ENCODE measurements at places on chromosomes 5 and 9. TPM values are rescaled to one million over a fixed set of nuclear protein-coding genes. Genes with fewer than 3 reads are reported as not detected.

DNA sequence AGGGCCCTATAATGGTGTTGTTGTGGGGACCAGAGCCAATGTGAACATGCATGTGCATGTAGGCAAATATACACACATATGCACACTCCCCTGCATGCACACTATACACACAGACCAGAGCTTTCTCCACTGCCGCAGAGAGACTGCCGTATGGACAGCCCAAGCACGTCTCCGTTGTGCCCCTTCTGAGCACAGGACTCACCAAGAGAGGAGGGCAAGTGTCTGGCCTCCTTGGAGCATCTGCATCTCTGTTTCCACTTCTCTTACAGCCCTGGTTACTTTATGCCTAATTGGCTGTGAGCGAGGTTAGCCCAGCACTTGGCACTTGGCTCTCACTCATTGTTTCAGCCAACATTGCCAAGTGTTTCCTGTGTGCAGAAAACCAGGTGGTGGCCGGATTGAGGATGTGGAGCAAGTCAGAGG, 30.4 kb downstream of the CSF2 start:
- no peak overlapping the region for H3K4me3 ChIP-seq
- no peaks in the 10 kb centered on the region for H3K27me3 ChIP-seq
- peaks cover 13% of the 10 kb centered on the region for H3K4me1 ChIP-seq
- DNase-seq = no peak
- H3K36me3 ChIP-seq = no peaks in the 10 kb centered on the region

GRCh38 chr5:34047143-34047542, 4.1 kb upstream of the C1QTNF3 start:
- peaks cover 34% of the 10 kb centered on the region for H3K4me1 ChIP-seq
- H3K27me3 ChIP-seq = no peaks in the 10 kb centered on the region

The ABLIM3 gene
- 49.3 TPM for total RNA-seq

DNA sequence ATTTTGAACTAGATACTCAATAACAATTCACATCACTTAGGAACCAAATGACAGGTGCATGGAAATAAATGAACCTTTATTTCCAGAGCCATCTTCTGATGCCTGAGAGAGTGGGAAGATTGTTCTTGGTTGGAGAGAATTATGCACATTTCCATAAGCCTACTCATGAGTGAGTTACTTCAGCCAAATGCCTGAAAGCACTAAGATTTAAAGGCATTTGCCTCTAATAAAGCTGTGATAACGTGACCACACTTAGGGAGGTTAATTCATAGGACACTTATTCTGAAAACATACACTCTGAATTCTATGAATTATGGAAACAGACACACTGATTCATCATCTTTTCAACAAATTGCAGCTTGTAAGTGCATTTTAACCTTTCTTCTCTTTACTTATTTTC, 40.0 kb downstream of the KCTD16 start:
- H3K36me3 ChIP-seq = no peaks in the 10 kb centered on the region
- DNase-seq = no peak
- no peak overlapping the region for H3K27ac ChIP-seq
- H3K4me3 ChIP-seq = no peak overlapping the region
- peaks cover 5% of the 10 kb centered on the region for H3K27me3 ChIP-seq

- H3K4me1 ChIP-seq = no peaks in the 10 kb centered on the region
- no peaks in the 10 kb centered on the region for H3K27me3 ChIP-seq
- no peak overlapping the region for H3K27ac ChIP-seq
- no peaks in the 10 kb centered on the region for H3K36me3 ChIP-seq
- H3K4me3 ChIP-seq = no peak overlapping the region
Observed at GRCh38 chr5:159032656-159033350, 66.9 kb downstream of the EBF1 start.

- no peak for DNase-seq
- H3K4me1 ChIP-seq = no peaks in the 10 kb centered on the region
Observed at GRCh38 chr9:3028535-3028934, 184.6 kb upstream of the PUM3 start.

The RNF183 gene
- not detected for total RNA-seq

The ELOVL7 gene
- total RNA-seq = 4.6 TPM

The ZDHHC11 gene
- total RNA-seq = 11.8 TPM

- no peak overlapping the region for H3K4me3 ChIP-seq
- H3K27ac ChIP-seq = no peak overlapping the region
- no peaks in the 10 kb centered on the region for H3K36me3 ChIP-seq
- no peaks in the 10 kb centered on the region for H3K27me3 ChIP-seq
Observed at GRCh38 chr9:87378676-87379075, 119.0 kb upstream of the DAPK1 start.

DNA sequence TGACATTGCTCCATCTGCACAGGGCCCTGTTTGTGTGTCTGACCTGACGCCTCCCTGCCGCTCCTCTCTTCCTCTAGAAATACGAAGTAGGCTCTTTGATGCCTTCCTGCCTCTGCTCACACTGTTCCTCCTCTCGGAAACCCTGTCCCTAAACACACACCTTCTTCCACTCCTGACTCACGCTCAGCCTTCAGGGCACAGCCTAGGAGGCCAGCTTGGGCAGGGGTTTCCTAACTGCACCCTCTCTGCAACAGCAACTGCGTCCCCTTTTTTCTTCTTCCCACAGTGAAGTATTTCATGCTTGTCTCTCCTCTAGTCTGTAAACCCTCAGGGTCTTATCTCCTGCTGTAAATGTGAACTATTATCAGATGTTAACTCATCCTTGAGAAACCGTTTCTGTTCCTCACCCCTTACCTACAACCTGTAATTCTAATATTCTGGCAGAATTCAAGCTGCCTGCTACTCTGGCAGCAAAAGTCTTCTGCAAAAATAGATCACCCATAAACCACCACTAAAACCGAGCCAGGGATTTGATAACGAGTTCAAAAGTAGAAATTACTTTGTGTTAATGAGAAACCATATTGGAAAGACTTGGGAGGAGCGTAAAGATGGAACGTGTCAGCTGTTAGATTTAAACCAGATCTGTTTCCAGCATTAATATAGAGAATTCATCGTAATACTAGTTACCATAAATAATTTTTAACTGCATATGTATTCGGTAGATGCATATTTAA, 100.2 kb downstream of the DAPK1 start:
- peak overlapping the region; percentile 77 for H3K27ac ChIP-seq
- H3K36me3 ChIP-seq = no peaks in the 10 kb centered on the region
- no peaks in the 10 kb centered on the region for H3K27me3 ChIP-seq
- DNase-seq = no peak
- H3K4me3 ChIP-seq = no peak overlapping the region
- H3K4me1 ChIP-seq = peaks cover 100% of the 10 kb centered on the region

The GADD45G gene
- total RNA-seq = 116 TPM

DNA sequence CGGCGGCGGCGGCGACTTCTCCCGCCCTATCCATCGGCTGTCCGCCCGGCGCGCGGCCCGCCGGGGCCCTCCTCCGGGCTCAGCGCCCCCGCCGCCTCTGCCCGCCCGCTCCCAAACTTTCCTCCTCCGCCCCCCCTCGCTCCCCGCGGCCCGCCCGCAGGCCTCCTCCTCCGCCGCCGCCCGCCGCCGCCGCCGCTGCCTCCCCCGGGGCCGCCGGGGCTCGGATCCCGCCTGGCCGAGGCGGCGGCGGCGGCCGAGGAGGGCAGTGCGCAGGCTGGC, 460 bp upstream of the PBX3 start:
- peak overlapping the region; percentile 90 for H3K27ac ChIP-seq
- H3K4me3 ChIP-seq = peak overlapping the region; percentile 96
- no peaks in the 10 kb centered on the region for H3K27me3 ChIP-seq
- no peak for DNase-seq
- H3K4me1 ChIP-seq = peaks cover 38% of the 10 kb centered on the region

The NFIL3 gene
- total RNA-seq = 31.8 TPM

GRCh38 chr9:135802876-135803419, 101.0 kb downstream of the KCNT1 start:
- DNase-seq = no peak
- peaks cover 4% of the 10 kb centered on the region for H3K4me1 ChIP-seq
- no peak overlapping the region for H3K4me3 ChIP-seq

GRCh38 chr5:89932771-89933181, 476.8 kb downstream of the CETN3 start:
- H3K27ac ChIP-seq = no peak overlapping the region
- DNase-seq = no peak
- peaks cover 21% of the 10 kb centered on the region for H3K4me1 ChIP-seq
- H3K36me3 ChIP-seq = no peaks in the 10 kb centered on the region
- no peaks in the 10 kb centered on the region for H3K27me3 ChIP-seq
- H3K4me3 ChIP-seq = no peak overlapping the region

DNA sequence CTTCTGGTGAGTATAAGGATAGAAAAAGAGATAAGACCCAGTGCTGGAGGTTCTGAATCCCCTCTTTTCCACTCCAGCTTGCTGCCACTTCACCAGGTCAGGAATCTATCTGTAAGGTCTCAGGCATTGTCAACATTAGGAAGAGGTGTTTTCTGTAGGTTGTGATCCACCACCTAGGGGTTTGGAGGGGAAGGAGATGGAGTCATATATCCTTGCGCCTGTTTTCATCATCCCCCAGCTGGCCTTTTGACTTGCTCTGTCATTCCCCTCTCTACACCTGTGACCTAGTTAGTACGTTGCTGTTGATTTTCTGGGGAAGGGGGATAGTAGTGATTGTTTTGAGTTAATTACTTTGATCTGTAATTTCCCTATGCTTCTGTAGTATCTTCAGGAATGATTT, 20.5 kb downstream of the SPINK5 start:
- H3K27ac ChIP-seq = no peak overlapping the region
- no peak for DNase-seq
- no peaks in the 10 kb centered on the region for H3K27me3 ChIP-seq
- H3K36me3 ChIP-seq = no peaks in the 10 kb centered on the region
- no peaks in the 10 kb centered on the region for H3K4me1 ChIP-seq

- DNase-seq = no peak
- H3K36me3 ChIP-seq = no peaks in the 10 kb centered on the region
- H3K4me1 ChIP-seq = peaks cover 81% of the 10 kb centered on the region
Observed at GRCh38 chr5:132223861-132224260, 3.8 kb downstream of the P4HA2 start.

The SVEP1 gene
- 71.6 TPM for total RNA-seq

- no peak overlapping the region for H3K4me3 ChIP-seq
- no peak overlapping the region for H3K27ac ChIP-seq
- no peak for DNase-seq
Observed at GRCh38 chr5:131096774-131097710, 68.0 kb downstream of the HINT1 start.

GRCh38 chr5:41809128-41809527, 61.1 kb downstream of the OXCT1 start:
- no peaks in the 10 kb centered on the region for H3K36me3 ChIP-seq
- no peaks in the 10 kb centered on the region for H3K27me3 ChIP-seq
- H3K4me1 ChIP-seq = peaks cover 5% of the 10 kb centered on the region
- no peak overlapping the region for H3K27ac ChIP-seq

The MARVELD2 gene
- total RNA-seq = 1.0 TPM

The GMCL2 gene
- total RNA-seq = not detected

DNA sequence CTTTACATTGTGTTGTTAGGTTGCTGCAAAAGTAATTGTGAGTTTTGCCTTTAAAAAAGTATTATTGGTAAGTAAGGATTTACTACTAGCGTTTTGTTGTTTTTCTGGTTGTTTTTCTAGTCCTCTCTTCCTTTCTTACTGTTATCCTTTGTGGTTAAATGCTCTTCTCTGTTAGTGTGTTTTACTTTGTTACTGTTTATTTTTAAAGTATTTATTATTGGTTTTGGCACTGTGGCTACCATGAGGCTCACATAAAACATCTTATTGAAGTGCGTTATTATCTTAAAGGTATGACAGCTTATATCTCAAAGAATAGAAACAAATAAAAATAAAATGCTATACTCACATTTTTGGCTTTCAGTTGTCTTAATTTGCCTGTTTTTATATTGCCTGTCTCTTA, 17.6 kb downstream of the DMXL1 start:
- no peak overlapping the region for H3K4me3 ChIP-seq
- no peak for DNase-seq
- H3K27me3 ChIP-seq = no peaks in the 10 kb centered on the region
- H3K4me1 ChIP-seq = no peaks in the 10 kb centered on the region
- no peaks in the 10 kb centered on the region for H3K36me3 ChIP-seq

The IFNA5 gene
- not detected for total RNA-seq

GRCh38 chr5:115636008-115636407, 10.2 kb upstream of the TMED7 start:
- no peak for DNase-seq
- H3K4me3 ChIP-seq = no peak overlapping the region
- no peaks in the 10 kb centered on the region for H3K36me3 ChIP-seq
- H3K27ac ChIP-seq = no peak overlapping the region

GRCh38 chr9:78903581-78903980, 606.7 kb downstream of the PSAT1 start:
- no peak overlapping the region for H3K27ac ChIP-seq
- H3K4me3 ChIP-seq = no peak overlapping the region
- H3K27me3 ChIP-seq = no peaks in the 10 kb centered on the region
- DNase-seq = no peak
- no peaks in the 10 kb centered on the region for H3K36me3 ChIP-seq
- no peaks in the 10 kb centered on the region for H3K4me1 ChIP-seq

GRCh38 chr9:98306384-98307145, 51.1 kb upstream of the TBC1D2 start:
- no peaks in the 10 kb centered on the region for H3K4me1 ChIP-seq
- DNase-seq = no peak
- H3K4me3 ChIP-seq = no peak overlapping the region
- no peak overlapping the region for H3K27ac ChIP-seq
- no peaks in the 10 kb centered on the region for H3K27me3 ChIP-seq

DNA sequence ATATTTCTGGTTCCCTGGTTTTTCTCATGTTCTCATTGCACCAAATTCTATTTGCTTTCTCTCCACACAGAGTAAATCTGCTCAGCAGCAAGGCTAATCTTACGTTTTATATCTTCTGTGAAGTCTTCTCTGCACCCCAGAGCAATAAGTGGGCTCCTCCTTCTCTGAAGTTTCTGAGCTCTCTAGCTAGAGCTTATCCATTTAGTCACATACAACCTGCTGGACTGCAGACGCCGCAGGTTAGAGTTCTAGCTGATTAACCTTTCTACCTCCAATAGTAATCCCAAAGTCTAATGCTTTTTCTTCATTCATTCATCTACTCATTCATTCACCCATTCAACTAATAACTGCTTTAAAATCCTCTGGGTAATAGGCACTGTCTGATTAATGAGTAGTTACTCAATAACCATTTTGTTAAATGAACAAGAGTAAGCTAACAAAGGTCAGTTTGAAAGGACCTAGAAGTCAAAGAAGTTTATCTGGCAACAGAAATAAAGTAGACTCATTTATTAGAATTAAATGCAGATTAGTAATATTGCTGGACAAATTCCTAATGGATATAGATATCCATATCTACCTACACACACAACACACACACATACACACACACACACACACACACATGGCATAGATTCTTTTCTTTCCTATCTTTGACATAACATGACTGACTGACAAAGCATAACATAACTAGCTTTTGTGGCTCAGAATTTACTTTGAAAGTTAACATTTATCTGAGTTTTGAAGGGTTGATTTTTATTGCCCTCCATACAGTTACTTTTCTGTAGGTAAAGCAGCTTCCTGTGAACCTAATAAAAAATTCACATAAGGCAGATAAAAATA, 984.6 kb upstream of the SEMA6A start:
- DNase-seq = no peak
- H3K27ac ChIP-seq = no peak overlapping the region
- no peaks in the 10 kb centered on the region for H3K27me3 ChIP-seq
- no peaks in the 10 kb centered on the region for H3K36me3 ChIP-seq
- H3K4me1 ChIP-seq = no peaks in the 10 kb centered on the region

Data from esophagus muscularis mucosa (tissue), 4 donors.